Stimulated activated CD8-positive, alpha-beta memory T cell treated with anti-CD3 and anti-CD28 coated beads, Interleukin-15, amount 100 ng/mL, for 24 hours (primary cell): ENCODE measurements at places on chromosomes 12 and 14.
A peak's percentile ranks its signal among the peaks of the same experiment; 100 is the strongest.

DNA sequence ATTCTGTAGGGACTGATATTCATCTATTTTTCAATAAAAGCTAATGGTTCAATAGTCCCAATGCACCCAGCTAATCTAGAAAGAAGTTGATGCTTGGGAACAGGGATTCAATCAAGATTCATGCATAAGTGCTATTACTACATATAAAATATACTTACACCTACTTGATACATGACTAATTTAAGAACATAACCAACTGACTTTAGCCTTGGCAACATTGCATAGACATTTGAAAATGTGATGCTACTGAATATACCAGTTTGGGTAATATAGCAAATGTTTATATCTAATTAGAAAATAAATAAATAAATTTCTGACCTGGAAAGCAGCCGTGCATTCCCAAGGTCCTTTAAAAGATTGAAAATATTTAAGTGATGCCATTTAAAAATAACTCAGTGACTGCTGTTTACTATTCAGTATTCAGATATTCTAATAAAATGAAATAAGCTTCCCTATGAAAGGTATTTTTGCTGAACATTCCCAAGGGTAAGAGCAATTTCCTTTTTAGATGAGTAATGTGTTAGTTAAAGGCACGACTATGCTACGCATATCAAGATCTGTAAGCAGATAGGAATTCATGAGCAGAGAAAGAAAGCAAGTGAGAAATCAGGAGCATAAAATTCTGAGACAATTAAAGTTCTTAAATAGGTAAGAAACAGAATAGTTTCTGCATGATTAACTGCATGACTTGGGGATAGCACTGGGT, 160.6 kb upstream of the SYT1 start:
- DNase-seq = no peak

GRCh38 chr14:59022144-59022543, 166.3 kb upstream of the DAAM1 start:
- DNase-seq = no peak

GRCh38 chr14:33720284-33720787, 230.5 kb downstream of the EGLN3 start:
- DNase-seq = no peak

- DNase-seq = no peak
Observed at GRCh38 chr14:90556012-90556477, 159.2 kb downstream of the CALM1 start.

- no peak for DNase-seq
Observed at GRCh38 chr14:97025722-97026121, 228.5 kb downstream of the VRK1 start.

GRCh38 chr12:124566997-124567672, at the start of gene NCOR2:
Gene NCOR2, minus strand, starts transcription at chr12:124567612. Its CDS starts 72,361 bp downstream, at chr12:124495251.
- peak; percentile 31 for DNase-seq

DNA sequence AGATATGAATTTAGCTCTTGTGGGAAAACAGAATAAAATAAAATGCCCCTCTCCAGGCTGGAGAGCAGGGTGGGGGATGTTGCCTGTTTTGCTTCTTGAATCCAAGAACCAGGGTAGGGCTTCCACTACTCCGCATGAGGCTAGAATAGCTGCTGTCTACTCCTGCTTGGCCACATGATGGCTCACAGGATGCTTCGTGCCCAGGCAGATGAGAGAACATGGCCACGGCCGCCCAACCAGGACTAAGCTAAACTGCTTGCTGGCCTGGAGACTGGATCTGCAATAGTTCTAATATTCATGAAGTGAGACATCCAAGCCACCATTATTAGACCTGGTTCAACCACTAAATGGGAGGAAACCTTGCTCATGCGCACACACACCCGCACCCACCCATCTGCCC, 122.2 kb upstream of the METAP2 start:
- no peak for DNase-seq

DNA sequence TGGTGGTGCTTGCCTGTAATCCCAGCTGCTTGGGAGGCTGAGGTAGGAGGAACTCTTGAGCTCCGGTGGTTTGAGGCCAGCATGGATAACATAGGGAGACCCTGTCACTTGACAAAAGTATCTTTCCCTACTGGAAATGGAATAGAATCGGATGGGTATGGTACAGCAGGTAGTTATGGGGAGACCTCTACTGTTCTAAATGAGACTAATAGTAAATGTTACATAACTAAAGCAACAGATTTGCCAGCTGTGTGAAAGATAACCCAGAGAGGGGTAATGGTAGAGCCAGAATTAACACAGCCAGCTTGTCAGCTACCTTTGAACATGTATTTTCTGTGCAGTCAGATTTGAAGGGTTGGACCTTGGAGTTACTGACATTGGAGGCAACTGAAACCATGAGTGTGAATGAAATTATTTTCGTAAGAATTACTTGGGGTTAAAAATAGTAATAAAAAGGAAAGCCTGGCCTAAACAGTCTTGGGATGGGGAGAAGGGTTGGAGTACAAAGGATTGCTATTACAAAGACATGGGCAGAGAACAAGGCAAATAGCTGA, 21.7 kb upstream of the NUP107 start:
- no peak for DNase-seq

DNA sequence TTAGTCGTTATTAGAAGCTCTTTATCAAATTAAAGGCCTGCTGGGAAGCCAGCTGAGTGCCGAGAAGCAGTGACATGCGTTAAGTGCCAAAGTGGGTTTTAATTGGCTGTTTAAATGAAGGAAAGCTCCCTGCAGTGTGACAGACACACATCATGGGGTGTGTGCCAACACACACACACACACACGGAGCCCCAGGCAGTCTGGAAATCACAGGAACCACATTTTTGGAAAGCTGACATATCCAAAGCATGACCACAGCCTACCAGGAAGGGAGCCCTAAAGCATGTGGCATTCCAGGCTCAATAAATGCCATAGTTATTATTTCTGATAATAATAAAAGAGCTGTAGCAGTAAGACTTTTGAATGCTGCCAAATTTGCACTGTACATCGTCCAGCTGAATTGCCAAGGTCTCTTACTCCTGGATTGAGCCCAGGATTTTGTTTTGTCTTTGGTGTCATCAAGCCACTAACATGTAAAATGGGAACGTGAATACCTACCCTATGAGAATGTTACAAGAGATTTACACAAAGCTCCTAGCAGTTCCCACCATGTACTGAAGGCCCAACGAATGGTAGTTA, 135.1 kb downstream of the TMEM30B start:
- DNase-seq = no peak
